ENCODE measurements at places on chromosomes 1 and 21.

GRCh38 chr1:27633298-27633610 is 1.7 kb downstream of the FGR start:
- DNase-seq = no peak

DNA sequence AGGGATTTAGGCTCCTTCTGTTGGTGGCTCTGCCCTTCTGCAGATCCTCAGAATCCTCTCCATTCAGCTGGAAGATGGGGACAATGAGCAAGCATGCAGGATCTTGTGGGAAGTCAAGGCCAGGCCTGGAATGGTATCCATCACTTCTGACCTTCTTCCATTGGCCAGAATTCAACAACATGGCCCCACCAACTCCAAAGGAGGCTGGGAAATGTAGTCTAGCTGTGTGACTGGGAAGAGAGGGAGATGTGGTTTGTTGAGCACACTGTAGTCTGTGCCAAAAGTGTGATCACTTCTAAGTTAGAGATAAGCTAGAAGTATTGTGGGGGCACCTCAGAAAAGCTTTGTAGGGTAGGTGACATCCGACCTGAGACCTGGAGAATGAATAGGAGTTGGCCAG is 60.4 kb upstream of the WNT4 start:
- DNase-seq = no peak

DNA sequence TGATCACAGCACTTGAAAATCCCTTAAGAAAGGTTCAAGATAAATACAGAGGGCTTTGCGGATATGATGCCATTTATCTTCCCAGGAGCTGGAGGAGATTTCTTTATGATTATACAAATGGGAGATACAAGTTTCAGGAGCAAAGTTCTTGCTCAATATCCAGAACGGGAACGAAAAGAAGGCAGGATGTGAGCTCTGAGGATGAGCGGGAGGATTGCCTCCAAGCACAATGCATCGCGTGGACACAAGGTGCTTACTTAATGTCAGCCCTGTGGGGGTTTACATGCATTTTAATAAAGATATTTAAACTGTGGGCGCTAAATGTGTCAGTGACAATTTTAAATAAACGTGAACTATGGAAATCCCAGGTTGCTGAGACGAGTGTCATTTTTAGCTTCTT is 59.0 kb downstream of the SYT6 start:
- DNase-seq = no peak

- DNase-seq = no peak
Observed at GRCh38 chr21:15204970-15205286, 140.1 kb upstream of the NRIP1 start.

DNA sequence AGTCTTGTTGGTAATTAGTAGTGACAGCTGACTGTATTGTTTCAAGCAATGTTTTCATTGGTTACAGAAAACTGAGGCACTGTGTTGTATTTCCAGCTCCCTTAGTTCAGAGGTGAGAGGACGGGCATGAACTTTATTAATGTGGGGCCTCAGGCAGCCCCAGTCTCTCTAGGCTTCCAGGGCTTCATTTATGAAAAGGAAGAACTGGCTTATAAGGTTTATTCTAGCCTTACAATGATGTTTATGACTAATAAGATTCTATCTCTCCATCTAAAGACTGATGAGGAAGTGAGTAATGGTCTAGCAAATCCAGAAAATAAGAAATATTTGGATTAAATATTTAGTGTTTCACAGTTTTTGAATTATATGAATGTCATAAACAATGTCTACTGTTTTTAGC is 41.5 kb downstream of the CBS start:
- DNase-seq = no peak

DNA sequence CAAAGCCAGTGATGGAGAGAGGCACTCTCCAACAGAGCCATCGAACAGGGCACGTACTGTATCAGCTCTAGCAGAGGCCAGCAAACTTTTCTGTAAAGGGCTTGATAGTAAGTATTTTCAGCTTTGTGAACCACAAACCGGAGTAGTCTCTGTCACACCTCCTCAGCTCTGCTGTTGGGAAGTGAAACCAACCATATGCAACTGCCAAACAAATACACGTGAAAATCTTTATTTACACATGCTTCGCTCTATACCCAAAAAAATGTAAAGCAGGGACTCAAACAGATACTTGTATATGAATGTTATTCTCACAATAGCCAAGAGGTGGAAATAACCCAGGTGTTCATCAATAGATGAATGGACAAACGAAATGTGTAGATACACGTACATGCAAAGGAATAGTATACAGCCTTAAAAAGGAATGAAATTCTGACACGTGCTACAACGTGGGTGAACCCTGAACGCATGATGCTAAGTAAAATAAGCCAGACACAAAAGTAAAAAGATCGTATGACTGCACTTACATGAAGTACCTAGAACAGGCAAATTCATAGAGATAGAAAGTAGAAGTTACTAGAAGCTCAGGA is 39.0 kb downstream of the SETD4 start:
- no peak for DNase-seq

DNA sequence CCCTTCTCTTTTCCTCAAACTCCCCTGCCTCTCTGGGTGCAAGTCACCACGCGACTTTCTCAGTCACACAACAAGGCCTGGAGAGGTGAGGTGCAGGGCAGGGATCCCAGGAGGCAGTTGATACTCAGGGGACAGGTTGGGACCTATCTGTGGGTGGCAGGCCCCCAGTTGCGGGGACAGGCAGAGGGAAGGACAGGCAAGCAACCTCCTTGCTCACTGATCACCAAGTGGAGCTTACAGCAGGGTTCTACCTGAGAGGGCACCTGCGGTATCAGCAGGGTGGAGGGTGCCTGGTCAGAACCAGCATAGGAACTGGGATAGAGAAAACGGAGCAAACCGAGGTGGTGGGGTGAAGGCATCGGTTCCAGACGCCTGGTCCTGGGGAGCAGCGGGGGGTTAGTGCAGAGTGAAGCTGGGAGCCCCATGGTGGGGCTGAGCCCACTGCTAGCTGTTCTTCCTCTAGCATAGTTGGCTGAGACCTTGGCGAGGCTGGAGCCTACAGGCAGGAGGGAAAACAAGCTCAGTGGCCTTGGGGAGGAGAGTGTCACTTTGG is 24.4 kb upstream of the TENT5C start:
- no peak for DNase-seq

DNA sequence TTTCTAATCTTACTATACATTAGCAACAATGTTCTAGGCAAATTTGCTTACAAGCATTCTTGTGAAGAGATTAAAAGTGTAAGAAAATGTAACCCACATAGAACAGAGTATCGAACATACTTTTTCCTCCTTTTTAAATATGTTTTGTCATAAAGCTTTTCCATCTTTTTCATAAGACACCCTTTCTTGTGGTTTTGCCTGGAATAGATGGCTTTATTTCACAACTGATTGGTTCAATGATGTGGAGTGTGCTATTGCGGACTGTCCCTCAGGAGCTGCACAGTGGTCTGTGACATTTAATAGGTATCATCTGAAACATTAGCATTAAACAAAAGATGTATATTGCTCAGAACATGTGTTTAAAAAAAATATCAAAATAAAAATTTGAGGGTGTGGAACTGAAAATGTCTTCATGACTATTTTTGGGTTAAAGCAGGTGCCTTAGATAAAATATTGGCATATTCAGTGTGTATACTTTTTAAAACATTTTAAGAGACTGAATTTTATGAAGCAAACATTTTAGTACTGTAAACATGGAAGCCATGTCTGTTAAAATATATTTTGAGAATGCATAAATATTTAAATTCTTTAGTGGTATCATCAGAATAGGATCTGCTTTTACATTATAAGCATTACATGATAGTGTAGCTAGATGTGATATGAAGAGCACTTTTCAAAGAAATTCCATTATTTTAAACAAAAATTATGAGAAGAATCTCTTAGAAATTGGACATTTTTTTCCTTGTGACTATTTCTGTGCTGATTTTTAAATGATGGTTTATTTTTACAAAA is 48.3 kb upstream of the C1orf146 start:
- DNase-seq = no peak

- DNase-seq = no peak
Observed at GRCh38 chr1:53638360-53639035, 100.5 kb downstream of the GLIS1 start.

DNA sequence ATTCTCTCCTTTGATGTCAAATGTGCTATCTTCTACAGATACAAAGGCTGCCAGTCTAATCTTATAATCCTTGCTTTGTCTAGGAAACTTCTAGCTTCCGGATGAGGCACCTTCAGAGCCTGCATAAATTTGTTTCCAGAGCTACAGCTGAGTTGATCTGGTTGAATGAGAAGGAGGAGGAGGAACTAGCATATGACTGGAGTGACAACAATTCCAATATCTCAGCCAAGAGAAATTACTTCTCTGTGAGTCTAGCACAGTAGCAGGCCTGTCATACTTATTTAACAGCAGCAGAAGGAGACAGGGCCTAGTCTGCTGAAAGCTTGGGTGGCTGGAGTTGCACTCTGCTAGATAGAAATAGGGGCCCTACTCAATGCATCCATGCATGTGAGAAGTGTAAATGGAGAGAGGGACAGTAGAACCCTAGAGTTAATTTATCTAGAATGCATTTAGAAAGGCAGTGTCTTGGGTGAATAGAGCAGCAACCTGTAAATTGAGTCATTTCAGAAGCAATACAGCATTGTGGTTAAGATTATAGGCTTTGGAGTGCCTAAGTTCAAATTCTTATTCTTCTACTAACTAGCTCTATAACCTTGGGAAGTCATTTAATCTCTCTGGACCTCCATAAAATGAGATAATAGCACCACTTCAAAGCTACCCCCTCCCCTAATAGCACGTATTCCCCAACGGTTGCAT is 89.0 kb downstream of the MACF1 start:
- DNase-seq = no peak

DNA sequence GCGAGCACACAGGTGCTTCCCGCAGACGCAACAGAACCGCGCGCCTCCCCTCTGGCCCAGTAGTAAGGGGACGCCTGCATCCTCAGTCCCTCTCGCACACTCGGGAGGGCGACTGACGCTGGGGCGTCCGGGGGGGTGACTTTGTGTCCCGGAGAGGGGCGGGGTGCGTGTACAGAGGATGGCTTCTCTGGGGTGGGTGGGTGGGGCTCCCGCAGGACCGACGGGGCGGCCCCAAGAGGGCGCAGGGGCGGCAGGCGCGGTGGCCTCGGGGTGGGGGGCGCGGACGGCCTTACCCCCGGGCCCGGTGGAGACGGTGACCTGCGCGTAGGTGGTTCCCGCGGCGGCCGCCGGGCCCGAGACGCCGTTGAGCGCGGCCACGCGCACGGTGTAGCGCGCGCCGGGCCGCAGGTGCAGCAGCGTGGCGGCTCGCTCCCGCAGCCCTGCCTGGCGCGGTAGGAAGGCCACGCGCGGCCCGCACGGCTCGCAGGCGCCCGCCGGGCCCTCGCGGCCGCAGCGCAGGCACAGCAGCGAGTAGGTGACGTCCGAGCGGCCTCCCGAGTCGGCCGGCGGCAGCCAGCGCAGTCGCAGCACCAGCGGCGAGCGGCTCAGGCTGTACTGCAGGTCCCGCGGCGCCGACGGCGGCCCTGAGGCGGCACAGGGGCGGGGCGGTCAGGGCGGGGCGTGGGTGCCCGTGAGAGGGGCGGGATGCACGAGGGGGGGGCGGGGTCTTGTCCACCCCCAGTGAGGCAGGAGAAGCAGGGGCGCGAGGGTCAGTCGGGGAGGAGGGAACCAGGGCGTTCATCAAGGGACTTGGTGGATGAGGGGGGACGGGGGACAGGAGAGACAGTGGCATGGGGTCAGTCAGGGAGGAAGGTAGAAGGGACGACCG is 12.1 kb downstream of the EPHA10 start:
- DNase-seq = peak; percentile 83

DNA sequence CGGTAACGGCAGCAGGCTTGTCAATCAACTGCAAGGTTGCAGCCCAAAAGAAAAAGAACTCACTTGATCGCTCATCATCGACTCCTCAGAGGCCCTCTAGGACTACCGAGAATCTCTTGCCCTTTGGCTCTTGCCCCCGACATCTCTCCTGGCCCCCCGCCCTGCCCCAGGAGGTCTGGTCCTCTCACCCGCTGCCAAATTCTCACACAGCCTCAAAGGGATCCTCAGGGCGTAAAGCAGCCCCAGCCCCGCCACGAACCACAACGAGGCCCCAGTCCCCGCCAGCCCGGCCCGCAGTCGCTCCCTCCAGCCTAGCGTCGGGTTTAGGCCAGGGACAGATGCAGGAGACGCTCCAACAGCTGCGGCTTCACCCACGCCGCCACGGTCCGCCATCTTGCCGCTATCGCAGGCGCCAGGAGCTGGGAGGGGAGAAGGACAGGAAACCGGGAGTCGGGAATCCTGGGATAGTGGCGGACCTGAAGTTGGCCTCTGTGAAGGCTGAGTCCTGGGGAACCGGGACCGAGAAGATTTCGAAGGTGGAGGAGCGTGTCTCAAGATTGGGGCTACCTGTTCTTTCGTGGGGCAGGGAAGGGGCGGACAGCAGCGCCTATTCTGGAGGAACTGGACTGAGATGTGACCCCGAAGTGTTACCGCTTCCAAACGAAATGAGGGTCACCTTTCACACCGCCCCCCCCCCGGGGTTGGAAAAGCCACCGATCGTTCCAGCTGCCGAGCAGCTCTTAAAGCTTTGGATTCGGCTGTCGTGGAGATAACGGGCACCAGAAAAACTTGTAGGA is at the start of gene ST7L:
ST7L (minus strand) TSS at position 421 of the 797 bp plus-strand sequence; CDS start at position 393, 28 bp downstream.
- DNase-seq = peak; percentile 74

- DNase-seq = no peak
Observed at GRCh38 chr21:25453524-25453923, 153.8 kb downstream of the MRPL39 start.

DNA sequence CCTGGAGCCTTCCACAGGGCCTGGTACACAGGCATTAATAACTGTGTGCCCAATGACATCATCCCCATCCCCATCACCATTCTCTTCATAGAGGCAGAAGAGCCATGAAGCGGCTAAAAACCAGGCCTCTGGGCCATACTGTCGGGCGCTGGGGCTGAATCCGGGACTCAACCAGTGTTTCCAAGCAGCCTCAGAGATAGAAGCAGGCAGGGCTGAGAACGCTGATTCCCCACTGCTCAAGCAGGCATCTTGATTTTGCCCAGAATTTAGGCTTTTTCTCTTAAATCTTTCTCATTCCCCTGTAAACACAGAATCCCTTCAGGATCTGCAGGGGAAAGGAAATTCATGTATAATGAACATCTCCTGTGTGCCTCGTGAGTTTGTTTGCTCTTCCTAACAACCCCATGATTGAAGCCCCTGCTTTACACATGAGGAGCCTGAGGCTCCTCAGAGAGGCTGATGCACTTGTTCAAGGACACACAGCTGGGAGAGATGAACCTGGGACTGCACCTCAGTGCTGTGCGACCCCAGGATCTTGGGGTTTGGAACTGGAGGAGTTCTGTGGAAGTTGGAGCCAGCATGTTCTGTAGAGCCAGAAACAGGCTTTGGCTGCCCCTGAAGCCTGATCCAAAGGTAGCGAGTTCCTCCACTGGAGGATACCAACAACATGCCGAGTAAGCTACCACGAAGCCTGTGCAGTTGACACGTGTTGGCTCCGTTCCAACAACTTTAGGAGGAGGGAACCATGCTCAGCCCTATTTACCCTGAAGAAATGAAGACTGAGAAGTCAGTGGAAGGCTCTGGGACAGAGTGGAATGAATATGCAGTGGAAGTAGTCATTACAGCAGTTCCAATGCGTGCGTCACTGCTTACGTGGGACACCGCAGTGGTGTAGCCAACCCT is 55.5 kb downstream of the EDN2 start:
- DNase-seq = no peak

GRCh38 chr1:85048296-85049064 is at the start of gene MCOLN3:
TSS of gene MCOLN3 (minus strand) at chr1:85048500. CDS start at chr1:85045360, 3,140 bp downstream.
- peak; percentile 53 for DNase-seq
